T-helper 2 cell (primary cell): ENCODE measurements at places on chromosomes 7 and 10.

GRCh38 chr7:94367949-94368348, 26.7 kb upstream of the COL1A2 start:
- no peak for DNase-seq

DNA sequence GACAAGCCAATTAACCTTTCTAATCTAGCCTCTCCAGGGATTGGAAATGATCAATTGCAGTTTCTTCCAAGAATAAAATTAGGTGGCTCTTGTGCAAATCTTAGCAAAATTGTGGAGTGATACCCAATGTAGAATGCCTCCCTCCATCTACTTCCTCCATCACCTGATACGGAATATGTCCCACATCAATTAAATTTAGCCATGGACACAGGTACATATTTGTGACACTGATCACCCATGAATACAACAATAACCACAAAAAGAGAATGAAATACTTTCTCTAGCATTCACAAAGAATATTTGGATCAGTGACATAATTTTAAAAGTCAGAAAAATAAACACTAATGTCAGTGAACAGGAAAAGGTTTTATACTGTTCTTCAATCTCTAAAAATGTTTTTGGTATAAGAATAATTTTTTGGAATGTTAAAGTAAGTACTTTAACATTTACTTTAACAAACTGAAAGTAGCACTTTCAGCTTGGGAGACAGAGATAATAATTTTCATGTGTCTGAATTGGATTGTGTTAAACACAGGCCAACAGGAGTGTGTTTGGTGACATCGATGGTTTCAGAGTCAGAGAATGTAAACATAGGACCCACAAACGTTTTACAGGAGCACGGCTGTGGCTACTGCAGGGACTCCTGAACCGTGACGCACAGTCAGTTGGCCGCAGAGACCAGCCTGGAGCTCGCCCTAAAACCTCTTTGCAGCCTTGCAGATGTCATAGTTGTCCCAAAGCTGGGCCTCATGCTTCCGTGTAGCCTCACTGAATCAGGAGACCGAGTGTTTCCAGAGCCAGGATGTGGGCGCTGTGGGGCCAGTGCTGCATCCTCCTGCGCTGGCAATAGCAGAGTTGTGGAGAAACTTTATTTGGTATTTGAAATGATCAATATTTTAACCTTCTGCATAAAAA, 7.2 kb downstream of the RBM20 start:
- DNase-seq, result no peak

- DNase-seq, result no peak
Observed at GRCh38 chr7:12504149-12504548, 66.4 kb upstream of the SCIN start.

DNA sequence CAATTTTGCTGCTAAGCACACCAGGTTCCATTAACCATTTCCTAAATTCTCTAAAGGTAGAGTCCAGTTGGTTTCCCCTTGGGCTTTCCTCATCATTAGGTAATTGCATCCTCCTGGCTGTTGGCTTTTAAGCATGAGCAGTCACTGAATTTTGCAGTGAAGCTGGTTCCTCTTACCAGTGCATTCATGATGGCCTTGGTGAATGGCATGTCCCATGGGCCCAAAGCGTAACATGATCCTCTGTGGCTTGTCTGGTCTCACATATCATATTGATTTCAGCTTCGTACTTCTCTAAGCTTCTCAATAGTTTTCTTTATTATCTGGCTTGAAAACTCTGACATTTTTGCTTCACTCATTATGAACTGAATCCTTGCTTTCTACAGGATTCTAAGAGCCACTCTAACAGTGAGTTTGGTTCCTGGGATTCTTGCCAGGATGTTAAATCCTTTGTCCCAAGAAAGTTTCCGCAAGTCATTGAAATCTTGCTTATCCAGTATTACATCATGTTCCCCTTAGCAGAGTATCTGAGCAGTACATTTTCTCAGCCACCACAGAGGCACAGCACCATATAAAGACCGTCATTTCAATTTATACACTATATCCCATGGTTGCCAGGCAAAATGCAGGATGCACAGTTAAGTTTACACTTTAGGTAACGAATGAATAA, 134.2 kb downstream of the PTN start:
- DNase-seq, result no peak

DNA sequence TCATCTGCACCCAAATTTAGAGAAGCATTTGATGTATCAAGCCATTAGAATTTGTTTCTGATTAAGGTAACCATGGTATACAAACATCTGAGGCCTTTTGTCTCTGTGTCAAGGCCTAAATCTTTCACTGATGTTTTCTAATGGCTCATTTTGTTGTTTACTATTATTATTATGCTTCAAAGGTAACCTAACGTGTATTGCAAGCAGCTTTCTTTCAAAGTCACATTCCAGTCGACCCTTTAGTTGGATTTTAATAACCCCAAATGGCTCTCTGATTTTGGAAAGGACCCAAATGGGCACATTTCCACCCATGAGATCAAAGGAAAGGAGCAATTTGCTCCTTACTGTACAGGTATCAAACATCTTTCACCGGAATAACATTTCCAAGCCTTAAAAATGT, 46.7 kb upstream of the WNT16 start:
- no peak for DNase-seq

DNA sequence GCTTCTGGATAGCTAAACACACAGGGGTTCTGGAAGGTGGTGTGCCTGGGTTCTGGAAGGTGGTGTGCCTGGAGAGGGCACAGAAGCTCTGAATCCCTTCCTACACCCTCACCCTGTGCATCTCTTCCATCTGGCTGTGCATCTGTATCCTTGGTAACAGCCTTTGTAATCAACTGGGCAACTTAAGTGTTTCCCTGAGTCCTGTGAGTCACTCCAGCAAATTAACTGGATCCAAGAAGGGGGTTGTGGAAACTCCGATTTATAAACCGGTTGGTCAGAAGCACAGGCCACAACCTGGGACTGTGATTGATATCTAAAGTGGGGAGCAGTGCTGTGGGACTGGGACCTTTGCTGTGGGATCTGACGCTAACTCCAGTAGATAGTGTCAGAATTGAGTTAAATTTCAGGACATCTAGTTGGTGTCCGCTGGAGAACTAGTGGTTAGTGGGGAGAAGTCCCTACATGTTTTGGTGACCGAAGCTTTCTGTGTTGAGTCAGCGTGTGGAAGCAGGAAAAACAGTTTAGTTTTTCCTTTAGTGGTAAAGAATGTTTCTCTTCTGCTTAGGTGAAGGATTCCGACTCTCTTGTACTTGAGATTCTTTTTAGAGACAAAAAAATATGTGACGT, 228.1 kb downstream of the BMPER start:
- DNase-seq, result no peak
